ENCODE measurements at places on chromosomes 5 and 9. TPM values are rescaled to one million over a fixed set of nuclear protein-coding genes. Genes with fewer than 3 reads are reported as not detected.

- DNase-seq, result no peak
These were observed 84.5 kb upstream of the RPS23 start for GRCh38 chr5:82362636-82363035.

GRCh38 chr5:14321936-14322335 lies 178.8 kb downstream of the TRIO start:
- no peak for DNase-seq

GRCh38 chr5:151718646-151719045 lies 31.9 kb upstream of the SPARC start:
- no peak for DNase-seq

DNA sequence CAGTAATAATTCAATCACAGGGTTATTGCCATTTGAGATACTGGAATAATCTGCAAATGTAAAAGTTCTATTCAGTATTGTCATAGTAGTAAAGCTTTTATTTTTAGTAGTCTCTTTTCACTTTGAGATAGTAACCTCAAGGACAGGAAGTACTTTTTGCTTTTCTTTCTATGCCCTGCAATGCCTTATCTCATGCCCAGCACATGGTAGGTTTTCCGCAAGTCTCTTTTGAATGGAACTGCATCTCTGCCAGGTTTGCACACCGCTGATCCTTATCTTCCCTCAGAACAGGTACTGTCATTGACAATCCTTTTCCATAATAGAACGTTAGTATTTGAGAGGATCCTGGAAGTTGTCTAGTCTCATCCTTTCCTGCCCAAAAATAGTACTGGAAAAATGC lies 91.8 kb upstream of the IFNK start:
- no peak for DNase-seq

Gene BNC2
- total RNA-seq, result not detected

Gene TNIP1
- total RNA-seq, result 227 TPM

Gene SVEP1
- total RNA-seq, result not detected

DNA sequence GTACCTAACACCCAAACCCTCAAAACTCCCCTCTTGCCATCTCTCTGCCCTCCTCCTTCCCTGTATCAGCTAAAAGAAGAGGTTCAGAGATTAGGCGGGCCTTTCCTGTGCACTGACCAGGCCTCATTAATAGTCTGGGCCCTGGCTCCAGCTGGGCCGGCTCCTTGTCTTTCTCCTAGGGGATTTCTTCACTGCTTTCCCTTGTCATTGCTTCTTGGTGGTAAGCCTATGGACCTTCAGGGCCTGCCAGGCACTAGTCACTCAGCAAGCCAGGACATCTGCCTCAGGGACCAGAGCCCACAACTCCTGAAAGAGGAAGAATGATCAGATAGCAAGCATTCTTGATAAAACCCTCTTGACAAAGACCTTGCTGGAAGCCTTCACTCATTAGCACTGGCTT lies 50.9 kb downstream of the MRRF start:
- no peak for DNase-seq

DNA sequence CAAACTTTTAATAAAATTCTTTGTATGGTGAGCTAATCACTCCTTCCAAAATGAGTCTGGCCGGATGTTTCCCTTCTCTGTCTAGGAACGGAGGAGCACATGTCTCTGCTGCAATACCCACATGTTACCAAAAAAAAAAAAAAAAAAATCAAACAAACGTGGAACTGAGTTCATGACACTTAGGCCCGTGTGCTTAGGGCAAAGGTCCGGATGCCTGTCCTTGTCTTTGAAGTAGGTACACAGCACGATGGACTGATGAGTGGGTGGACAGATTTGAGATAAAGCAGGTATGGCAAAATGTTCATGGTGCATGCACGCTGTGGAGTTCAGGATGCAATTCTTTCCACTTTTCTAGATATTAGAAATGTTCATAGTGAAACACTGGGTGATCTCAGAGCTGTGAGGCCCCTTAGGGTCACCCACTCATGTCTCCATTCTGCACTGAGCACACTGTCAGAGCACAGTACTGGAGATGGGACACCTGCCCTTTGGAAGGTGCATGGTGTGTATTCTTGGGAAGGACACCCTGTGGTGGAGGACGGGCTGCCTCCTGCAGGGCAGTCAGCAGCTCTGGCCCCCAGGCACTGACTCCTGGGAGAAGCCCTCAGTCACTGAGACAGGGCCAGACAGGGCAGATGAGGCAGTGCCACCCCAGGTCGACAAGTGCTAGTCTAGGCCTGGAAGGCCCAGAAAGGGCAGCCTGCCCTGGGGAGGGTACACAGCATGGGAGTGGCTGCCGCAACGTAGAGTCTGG lies 43.6 kb downstream of the GADD45G start:
- no peak for DNase-seq

Gene LRRC19
- total RNA-seq, result not detected

- DNase-seq, result no peak
These were observed 6.9 kb upstream of the TRMT10B start for GRCh38 chr9:37746448-37747270.

Gene F12
- not detected for total RNA-seq

DNA sequence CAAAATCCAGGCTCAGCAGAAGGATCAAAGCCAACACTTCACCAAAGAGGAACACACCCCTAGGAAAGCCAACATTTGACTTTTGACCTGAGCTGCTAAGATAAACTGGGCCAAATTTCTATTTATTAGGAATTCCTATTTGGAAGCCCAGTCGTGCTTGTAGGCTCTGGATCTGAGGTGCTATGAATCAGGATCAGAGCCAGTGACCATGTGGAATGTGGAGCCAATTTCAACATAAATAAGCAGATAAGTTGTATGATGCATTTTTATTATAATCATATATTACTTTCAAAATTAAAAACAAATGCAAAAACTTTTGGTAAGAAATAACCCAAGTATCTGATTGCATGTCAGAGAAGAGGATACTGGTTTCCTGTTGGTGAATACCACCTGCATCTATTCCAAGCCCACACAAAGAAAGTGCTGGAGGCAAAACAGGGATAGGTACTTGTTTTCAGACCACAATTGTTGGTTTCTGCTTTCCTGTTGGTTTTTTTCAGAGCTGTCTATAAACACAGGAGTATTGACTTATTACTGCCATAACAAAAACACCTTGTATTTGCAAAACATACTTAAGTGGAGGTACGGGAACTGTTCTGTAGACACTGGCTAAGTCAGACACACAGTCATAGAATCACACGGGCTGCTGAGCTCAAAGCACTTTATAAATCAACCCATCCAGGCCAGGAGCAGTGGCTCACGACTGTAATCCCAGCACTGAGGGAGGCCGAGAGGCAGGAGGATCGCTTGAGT lies 52.8 kb downstream of the ARL15 start:
- DNase-seq, result no peak

Gene LCN15
- total RNA-seq, result not detected

Gene MAP1B
- not detected for total RNA-seq

DNA sequence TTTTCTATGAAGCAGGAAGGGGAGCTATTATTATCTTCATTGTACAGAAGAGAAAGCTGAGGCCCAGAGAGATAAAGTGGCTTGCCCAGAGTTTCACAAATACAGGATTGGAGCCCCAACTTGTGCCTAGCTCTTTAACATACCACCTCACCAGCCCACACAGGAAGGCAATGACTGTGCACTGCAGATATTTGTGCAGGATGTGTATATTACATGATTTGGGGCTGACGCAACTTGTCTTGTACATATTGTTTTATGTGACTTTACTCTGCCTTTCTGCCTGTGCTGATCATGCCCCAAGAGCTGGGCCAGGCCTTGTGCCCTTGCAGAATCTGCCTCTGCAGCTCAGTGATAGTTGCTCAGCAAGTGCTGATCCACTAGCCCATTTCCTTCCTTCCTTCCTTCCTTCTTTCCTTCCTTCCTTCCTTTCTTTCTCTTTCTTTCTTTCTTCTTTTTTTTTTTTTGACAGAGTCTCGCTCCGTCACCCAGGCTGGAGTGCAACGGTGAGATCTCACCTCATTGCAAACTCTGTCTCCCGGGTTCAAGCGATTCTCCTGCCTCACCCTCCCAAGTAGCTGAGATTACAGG lies 106.6 kb upstream of the TBCA start:
- no peak for DNase-seq

GRCh38 chr5:133825631-133826289 lies 142.7 kb downstream of the C5orf15 start:
- DNase-seq, result peak; percentile 11

Gene CHSY3
- not detected for total RNA-seq

- DNase-seq, result no peak
These were observed 159.6 kb downstream of the NXNL2 start for GRCh38 chr9:88694625-88695024.

- no peak for DNase-seq
These were observed 119.9 kb downstream of the KCNIP1 start for GRCh38 chr5:170623576-170624181.
